ENCODE measurements at places on chromosomes 3 and 15.

- DNase-seq: no peak
Observed at GRCh38 chr3:39166932-39167532, 13.6 kb upstream of the CSRNP1 start.

- no peak for DNase-seq
Observed at GRCh38 chr15:27824841-27825422, 274.2 kb downstream of the OCA2 start.

DNA sequence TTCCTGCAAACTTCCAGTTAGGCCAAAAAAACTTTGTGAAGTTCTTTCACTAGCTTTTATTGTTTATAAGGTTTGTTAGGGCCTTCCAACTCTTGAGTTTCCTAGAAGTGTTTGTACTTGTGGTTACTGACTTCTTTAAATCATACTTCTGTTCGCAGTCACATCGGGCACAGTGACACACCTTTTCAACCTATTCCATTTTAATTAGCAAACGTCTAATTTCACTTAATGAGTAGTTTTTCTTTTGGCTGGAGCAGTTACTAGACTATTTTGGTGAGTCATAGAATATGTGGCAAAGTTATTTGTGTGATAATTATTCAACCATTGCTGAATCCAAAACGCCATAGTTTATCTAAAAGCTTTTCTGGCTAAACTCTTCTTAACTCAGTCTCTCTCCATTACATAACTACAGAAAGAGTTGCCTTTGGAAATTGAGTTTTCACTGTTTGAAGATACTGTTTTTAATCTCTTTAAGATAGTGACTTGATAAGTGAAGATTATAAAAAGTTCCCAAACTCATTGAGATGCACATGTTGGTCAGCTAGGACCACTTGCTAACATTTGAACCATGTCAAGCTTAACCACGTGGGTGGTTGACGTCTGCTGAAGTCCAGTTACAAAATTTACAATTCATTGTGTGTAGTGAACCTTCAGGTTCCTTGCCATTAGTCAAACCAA lies 21.5 kb downstream of the CNOT10 start:
- DNase-seq: no peak

DNA sequence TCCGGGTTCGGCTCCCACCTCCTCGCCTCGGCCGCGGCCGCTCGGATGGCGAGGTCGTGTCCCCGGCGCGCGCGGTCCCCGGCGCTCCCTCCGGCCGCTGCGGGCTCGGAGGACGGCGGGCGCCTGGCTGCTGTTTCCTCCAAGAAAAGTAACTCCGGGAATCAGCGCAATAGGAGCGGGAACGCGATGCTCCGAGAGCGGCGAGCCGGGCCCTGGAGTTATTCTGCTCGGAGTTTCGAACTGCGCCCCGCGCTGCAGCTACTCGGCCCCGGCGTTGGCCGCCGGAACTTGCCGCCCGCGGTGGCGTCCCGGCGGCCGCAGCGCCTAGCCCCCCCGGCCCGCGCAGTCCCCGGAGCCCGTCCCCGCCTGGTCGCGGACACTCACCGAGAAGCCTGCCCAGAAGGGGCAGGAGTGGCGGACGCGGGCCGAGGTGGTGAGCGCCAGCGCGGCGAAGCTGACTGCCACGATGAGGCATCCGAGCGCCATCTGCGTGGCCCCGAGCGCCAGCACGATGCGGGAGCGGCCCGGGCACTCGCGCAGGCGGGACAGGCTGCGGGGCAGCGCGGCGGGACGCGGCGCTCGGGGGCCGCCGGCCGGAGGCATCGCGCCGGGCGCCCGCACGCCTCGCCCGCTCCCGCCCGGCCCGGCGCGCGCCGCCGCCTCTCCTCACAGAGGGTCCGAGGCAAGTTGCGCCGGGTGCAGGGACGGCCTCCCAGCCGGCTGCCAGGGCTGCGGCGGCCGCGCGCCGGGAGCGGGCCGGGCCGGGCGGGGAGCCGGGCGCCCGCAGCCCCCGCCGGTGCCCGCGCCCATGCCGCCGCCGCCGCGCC lies 251.9 kb downstream of the TJP1 start:
- DNase-seq: no peak

DNA sequence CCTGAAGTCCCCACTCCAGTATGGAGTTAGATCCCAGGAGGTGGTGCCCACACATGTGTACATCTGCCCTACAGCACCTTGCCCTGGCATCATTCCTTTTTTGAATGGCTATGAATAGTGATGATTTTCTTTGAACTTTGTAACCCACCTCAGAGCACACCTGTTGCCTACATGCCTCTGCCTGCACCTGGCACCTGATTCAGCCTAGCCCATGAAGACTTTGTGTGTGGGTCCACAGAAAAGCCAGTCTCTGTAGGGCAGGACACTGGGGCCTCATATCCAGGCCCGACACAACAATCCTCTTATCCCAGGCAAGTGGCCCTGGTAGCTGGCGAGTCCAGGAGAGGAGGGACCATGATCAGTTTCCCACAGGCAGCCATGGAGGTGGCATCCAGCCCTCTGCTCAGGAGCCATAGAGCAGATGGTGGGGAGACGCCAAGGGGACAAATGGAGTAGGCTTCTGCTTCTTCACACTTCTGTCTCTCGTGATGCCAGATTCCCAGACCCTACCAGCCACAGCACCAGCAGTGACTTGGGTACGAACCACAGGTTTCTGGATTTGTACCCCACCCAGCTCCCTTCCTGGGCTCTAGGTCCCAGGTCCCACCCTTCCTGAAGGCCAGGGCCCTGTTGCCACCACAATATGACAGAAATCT lies 230.7 kb downstream of the UACA start:
- DNase-seq: no peak

DNA sequence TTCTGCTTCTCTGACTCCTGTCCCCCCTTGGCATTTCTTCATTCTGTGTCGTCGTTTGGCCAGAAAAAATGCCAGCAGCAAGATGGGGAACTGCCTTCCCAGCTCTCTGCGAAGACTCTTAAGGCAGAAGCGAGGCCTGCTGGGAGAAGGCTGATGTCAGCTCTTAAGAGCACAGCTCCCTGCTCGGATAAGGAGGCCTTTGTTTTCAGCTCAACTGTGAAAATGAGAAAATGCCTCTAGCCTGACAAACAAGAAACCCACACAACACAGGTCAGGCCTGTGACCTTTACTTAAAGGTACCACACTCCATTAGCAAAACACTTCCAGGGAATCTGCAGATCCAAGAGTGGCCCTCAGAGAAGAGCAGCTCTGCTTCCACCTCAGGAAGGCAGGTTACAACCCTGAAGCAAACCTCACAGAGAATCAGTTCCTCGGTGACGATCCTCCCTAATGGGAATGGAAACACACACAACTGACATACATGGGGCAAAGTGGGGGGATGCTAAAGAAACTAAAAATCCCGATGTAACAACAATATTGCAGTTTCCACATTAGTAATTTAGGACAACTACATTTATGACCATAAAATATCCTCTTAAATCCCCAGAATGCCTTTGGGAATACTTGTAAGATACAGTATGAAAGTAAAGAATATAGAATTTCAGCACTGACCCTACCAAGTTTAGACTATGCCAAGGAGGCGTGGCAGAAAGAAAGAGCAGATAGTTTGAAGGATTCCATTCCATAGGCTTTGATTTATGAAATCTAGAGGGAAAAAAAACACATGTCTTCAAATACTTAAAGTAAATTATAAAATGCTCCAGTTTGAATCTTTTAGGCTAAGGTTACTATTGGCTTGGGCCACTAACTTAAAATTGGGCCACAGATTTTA lies 52.1 kb downstream of the VGLL4 start:
- DNase-seq: no peak

Data from urinary bladder (tissue), 4 donors.